ENCODE measurements at places on chromosomes 12 and 14.

- DNase-seq, result peak; percentile 52
These were observed 30.6 kb upstream of the RPLP0 start for GRCh38 chr12:120231316-120232011.

DNA sequence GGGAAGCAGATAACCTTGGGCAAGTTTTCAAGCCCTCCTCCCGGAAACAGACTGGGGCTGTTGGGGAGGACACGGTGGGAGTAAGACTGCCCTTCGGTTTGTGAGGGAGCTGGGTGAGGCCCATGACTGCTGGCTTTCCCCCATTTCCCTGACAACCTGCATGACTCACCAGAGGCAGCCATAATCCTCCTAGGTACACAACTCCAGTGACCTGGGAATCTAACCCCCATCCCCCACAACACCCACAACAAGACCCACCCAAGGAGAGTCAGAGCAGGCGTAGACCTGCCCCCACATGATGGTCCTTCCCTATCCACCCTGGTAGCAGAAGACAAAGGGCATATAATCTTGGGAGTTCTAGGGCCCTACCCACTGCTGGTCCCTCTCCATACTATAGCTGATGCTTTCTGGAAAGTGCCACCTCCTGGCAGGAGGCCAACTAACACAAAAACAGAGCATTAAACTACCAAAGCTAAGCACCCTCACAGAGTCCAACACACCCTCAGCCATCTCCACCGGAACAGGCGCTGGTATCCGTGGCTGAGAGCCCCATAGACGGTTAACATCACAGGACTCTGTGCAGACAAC lies 14.8 kb downstream of the DDX24 start:
- DNase-seq, result no peak

DNA sequence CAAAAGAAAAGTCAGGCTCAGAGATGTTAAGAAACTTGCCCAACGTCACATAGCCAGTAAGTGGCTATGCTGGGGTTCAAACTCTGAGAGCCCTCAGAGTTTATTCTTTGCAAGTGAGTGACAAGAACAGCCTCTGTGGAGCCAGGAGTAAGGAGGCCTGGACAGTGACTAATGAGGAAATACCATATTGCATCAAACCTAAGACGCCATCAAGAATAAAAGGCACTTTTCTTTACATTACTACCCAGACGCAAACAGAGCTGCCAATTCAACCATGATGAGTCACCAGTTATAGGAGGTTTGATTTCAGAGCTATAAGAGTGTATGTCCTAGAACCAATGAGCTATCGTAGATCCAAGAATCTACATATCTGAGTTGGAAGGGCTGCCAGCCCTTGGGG lies 9.4 kb downstream of the TNFRSF1A start:
- DNase-seq, result no peak

DNA sequence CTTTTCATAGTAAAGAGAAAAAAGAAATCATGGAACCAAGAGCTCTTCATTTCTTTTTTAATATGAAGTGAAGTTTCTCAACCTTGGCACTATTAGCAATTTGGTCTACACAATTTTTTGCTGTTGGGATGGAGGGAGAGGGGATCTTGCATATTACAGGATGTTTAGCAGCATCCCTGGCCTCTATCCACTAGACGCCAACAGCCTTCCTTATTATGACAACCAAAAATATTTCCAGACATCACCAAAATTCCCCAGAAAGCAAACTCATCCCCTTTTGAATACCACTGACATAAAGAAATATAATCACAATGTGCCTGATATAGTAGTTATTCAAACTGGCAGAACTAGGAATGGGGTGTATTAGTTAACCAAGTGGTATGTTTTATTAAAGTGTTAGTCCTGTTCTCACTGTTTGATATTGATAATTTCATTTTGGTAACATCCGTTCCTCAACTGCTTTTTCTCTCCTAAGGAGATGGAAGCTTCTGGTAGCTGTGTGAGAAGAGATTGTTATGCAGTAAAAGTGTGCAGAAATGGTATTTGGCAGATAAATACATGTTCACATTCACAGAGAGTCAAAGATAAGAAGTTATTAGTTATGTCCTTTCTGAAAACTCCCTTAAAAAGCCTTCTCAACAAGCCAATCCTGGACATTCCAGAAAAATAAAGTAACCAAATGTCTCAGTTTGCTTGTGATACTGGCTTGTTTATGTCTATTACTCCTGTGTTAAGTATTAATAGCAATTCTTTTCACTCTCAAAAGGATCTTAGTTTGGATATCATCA lies 699.9 kb downstream of the C12orf50 start:
- no peak for DNase-seq

DNA sequence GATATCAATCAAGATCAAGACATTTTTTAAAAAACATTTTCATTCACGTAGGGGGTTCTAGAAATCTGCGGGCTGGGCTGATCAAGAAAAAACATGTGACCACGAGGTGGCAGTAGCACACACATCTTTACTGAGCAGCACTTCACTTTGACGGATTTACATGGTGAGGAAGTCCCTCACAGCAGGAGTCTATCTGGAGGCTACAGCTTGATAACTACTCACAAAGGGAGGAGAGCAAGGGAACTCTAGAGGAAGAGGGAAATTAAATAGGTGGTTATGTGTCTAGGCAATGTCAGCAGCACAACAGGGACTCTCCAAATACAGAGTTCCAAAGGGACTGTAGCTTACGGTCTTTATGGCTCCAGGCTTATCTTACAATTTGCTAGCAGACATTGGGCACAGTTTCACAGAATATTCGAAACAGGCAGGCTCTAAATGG lies 248.1 kb downstream of the DPY19L2 start:
- DNase-seq, result no peak

- DNase-seq, result no peak
These were observed 84.0 kb downstream of the PELI2 start for GRCh38 chr14:56202256-56202655.

DNA sequence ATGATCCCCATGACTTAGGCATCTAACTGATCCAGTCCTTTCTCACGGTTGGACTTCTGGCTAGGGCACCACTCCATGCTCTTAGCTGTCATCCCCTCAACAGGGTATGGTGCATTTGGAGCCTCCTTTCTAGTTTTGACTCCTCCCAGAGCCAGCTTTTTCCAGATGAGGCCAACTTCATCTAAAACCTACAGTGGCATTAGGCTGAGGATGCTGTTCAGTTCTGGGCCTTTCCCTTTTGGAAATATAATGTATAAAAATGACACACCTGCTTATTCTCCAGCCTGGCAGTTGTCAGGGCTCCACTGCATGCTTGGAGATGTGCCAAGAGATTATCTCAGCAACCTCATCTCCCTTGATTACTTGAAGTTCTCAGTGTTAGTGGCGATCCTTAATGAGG lies 239.7 kb downstream of the EMP1 start:
- DNase-seq, result no peak

DNA sequence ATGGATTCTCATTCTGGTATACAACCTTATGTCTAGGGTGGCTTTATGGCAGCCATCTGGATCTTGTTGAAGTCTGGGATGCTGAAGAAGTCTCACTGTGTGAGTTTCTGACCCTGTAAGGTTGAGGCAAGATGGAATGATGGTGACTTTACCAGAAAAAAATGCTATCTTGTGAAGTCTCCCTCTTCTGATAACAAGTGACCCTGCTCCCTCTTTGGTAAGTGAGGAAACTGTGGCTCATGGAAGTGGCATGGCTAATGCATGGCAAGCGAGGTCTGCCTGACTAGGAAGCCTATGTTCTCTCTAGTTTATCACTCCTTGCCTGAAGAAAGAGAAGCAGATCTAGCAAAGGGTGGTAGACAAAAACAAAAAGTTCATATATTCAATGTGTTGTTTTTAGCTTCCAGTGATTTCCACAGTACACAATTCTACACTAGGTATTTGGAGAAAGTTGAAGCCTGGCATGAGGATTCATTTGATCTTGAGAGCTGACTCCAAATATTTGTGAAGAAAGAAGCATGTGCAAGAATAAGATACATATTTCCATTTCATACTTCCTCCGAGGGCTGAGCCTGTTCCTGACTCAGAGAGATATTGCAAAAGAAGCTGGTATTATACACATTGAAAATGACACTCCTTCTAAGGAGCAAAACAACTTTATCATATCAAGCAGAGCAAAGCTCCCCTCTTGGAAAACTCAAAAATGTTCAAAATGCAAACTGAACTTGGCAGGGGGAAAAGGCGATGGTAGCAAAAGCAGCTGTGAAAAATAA lies 63.6 kb downstream of the HELB start:
- no peak for DNase-seq

- DNase-seq, result no peak
These were observed 463.6 kb upstream of the MIS18BP1 start for GRCh38 chr14:45716572-45716971.

- DNase-seq, result no peak
These were observed 211.3 kb downstream of the ESR2 start for GRCh38 chr14:64082837-64083236.

DNA sequence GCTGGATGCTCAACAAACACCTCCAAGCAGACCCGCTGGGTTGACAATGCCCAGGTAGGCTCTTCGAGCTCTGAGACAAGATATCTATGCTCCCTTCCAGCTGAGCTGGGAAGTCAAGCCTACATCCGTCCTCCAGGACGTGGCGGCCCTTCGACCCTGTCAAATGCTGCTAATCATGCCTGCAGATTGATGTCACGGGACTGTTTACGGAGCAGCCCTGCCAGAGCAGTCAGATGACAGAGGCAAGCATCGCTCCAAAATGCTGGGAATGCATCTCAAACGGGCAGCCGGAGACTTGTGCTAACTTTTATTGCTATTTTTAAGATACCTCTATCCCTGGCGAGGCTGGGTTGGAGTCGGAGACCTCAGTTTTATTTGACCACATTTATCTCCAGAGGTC lies 139.2 kb downstream of the NTF3 start:
- DNase-seq, result no peak

GRCh38 chr14:53149668-53150316 lies 3.3 kb downstream of the DDHD1 start:
- no peak for DNase-seq

DNA sequence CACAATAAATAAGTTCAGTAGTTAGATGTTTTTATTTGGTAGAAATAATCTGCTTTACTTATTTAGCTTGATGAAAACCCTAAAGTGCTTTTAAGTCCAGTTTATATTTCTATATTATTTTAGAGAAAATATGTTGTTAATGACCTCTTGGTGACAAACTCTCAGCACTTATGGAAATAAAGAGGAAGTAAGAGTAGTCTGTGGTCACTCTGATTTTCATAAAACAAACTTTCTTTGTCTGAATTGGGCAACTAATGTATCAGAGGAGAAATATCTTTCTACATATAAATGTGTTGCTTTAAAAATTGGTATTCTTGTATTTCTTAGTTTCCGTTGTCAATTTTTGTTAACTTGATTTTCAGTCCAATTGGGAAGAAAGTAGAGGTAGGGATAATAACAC lies 878.9 kb upstream of the SEL1L start:
- DNase-seq, result no peak

DNA sequence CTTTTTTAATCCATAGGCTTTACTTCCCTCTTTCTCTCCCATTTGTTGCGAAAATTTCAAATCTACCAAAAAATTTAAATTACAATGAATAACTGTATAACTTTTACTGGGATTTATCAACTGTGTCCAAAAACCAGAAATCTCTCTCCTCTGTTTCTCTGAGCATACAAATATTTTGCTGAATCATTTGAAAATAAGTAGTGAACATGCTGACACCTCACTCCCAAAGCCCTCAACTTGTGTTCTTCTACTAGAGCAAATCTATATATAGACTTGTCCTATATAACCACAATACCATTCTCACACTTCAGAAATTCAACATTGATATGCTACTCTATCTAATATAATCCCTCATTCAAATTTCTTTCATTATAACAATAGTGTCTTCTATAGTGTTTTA lies 53.1 kb downstream of the SLCO1C1 start:
- DNase-seq, result no peak

- DNase-seq, result no peak
These were observed 109.3 kb downstream of the PDE3A start for GRCh38 chr12:20477672-20478071.

DNA sequence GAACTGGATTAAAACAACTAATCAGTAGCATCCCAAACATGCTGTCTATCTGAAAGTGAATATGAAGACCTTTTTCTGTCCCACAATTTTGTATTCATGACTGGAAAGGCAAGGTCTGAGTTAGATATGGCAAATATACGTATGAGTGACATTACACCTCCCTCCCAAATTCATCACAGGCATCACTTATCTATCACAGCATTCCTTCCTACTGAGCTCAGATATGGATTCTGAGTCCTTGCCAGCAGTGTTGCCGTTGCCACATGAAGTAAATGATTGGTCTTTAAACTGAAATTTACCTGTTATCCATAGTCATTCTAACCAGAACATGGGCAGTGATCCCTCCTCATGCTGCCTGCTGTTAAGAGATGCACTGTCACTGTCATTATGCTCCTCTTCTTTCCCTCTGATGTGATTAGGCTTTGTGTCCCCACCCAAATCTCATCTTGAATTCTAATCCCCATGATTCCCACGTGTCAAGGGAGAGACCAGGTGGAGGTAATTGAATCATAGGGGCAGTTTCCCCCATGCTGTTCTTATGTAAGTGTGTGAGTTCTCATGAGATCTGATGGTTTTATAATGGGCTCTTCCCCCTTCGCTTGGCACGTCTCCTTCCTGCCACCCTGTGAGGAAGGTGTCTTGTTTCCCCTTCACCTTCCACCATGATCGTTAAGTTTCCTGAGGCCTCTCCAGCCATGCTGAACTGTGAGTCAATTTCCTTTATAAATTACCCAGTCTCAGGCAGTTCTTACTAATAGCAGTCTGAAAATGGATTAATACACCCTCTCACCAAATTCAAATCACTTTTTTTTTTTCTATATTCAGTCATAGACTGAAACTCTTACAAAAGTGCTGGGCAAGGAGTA lies 288.4 kb downstream of the NUAK1 start:
- DNase-seq, result no peak

- no peak for DNase-seq
These were observed 114.0 kb downstream of the PRMT8 start for GRCh38 chr12:3604748-3605586.

DNA sequence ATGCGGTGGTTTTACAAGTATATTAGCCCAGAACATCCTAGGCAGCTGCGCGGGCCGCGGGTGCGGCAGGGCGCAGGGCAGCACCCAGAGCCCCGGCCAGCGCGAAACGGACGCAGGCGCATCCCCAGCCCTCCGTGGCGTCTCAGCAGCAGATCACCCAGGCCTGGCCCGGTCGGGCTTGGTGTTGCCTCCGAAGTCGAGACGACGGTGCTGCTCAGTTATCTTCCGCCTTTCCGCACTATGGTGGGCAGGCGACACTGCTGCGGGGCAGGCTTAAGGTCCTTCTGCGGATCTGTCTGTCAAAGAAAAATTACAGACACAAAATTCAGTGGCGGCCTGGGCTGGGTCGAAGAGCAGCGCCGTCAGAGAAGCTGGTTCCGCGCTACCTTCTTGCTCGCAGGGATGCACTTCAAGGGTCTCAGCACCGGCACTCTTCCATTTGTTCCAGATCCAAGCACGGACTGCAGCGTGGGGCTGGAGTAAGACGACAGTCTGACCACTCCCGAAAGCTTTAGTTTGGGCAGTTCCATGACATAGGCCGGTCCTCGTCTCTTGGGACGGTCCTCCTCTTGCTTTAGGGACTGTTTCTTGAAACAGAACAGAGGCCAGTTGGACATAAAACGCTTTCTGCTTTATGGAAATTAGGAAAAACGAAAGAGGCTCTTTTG lies 75.8 kb downstream of the MOK start:
- no peak for DNase-seq
